ENCODE measurements at places on chromosomes 3 and 15.

DNA sequence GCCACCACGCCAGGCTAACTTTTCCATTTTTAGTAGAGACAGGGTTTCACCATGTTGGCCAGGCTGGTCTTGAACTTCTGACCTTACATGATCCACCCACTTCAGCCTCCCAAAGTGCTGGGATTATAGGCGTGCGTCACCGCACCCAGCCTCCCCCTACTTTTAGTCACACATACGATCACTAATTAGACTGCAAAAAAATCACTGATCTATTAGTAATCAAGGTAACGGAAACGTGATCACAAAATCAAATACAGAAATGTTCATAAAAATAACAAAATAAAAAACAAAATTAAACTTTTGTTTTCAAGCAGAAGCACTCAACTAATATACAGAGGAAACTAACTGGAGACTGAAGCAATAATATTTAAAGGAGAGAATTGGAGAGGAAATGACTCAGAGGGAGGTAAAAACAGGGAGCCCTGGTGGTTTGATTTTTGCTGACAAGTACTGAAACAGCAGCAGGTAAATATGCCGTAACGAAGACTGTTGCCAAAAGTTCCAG, 4.6 kb downstream of the WDR53 start:
- DNase-seq, result no peak

DNA sequence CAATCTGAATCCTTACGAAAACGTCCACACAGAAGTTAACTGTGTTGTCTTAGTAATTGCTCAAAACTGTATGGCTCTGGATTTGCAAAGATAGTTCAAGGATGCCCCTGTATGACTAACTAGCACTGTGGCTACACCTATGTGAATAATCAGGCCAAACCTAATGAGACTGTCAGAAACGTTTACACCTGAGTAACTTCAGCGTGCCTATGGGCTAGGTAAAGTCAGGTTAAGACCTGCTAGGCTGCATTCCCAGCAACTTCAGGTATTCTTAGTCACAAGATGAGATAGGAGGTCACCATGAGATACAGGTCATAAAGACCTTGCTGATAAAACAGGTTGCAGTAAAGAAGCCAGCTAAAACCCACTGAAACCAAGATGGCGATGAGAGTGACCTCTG, 87.8 kb upstream of the PLXND1 start:
- peak; percentile 59 for DNase-seq

- no peak for DNase-seq
These were observed 145.4 kb upstream of the TLE3 start for GRCh38 chr15:70242951-70243685.

GRCh38 chr3:108998436-108998835, 44.8 kb upstream of the GUCA1C start:
- DNase-seq, result no peak

- no peak for DNase-seq
These were observed 767 bp upstream of the APOD start for GRCh38 chr3:195584543-195584870.

DNA sequence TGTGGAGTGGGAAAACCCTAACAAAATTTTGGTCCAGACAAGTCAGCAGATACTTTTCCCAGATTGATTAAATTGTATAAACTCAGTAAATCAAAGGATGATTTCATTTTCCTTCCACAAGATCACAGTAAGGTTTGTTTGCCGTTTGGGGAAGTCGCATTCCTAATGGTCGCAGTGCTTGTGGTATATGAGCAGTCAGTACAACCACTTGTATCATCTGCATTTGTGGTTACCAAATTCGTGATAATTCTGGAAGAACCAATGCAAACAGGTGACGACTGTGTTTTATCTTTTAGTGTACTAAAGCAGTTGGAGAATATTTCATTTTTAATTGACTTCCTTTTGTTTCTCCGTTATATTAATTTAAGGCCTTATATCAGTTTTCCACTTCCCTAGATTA, 100.0 kb upstream of the CNTN6 start:
- DNase-seq, result no peak

DNA sequence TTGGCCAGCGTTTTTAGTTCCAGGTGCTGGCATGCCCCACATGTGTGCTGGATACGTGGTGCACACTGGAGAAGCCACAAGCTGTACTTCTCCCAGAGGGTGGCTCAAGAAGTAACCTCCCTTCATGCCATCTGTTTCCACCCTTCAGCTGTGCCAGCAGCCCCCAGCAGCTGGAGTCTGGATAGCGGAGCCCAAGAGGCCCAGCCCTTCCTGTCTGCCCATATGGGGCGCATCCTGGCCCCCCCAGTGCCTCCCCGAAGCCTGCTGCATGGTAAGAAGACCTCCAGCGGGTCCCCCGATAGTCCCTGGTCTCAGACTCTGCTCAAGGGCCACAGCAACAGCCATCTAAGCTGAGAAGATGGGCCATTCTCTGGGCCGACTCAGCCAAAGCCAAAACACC, 5.8 kb upstream of the MANF start:
- DNase-seq, result no peak

DNA sequence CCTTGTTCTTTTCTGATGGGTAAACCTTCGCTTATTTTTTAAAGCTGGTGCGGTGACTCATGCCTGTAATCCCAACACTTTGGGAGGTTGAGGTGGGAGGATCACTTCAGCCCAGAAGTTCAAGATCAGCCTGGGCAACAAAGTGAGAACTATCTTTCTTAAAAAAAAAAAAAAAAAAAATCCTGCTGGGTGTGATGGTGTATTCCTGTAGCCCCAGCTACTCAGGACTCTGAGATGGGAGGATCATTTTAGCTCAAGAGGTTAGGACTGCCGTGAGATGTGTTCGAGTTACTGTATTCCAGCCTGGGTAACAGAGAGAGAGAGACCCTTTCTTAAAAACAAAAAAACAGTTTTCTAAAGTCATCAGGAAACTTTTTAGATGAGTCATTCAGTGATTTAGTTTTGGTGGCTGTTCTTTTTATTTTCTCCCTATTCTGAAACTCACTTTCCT, 37.7 kb downstream of the SLMAP start:
- no peak for DNase-seq

DNA sequence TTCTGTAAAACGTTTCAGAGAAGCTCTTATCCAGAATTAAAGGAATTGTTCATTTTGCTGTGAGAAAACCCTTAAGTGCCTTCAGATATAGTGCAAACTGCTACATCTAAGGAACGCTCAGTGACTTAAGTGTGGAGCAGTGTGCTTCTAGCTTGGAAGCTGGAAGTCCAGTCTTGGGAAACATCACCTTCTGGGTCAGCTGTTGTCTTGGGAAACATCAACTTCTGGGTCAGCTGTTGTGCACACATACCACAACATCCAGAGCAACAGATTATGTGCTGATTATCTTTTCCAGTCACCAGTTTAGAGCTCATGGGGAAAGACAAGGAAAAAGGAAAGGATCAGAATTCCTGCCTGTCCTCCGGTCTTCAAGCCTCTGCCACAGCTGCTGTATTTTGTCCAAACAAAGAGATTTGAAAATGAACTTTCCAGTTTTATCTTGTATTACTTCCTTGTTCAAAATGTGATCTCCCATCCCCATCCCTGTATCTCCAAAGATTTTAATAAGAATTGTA, 713.6 kb downstream of the NSUN3 start:
- DNase-seq, result no peak

DNA sequence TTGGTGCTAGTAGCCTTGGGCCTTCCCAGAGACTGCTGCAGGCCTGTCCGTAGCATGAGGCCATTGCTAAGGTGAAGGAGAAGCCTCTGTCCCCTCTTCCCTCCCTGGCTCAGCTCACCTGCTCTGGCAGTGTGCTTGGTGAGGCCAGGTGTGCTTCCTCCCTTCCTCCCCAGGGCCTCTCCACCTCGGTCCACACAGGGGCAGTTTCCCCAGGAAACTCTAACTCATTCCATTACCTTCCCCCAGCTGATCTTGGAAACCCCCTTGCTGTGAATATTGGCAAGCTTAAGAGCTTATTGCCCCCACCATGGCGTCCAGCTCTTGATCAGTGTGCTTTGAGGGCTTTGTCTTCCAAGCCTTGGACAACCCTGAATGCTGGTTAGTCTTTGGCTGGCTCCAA, 52.7 kb downstream of the ZNF445 start:
- no peak for DNase-seq

- no peak for DNase-seq
These were observed 69.4 kb downstream of the B3GALNT1 start for GRCh38 chr3:161035711-161036110.

DNA sequence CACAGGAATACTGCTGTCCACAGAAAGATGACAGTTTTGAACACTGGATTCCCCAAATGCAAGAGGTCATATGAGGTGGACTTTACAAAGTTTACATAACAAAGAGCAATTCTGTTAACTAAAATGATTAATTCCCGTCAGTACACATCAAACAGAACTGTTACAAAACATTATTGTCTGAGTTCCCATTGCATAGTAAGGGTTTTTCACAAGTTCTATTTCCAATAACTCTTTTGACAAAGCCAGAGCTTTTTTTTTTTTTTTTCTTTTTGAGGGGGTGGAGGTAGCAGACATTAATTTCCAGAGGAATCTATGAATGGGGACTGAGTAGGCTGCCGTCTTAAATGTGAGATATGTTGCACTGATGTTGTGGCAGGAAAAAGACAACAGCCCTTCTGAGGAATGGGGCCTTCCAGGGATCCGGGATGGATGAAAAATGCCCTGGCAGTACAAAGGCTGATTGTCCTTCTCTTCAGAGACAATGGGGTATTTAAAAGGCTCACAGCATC, 178.1 kb upstream of the KBTBD8 start:
- no peak for DNase-seq

- no peak for DNase-seq
These were observed 46.1 kb upstream of the TMEM158 start for GRCh38 chr3:45272032-45272810.

GRCh38 chr3:46609944-46610722, 2.2 kb upstream of the FAM240A start:
- DNase-seq, result no peak

DNA sequence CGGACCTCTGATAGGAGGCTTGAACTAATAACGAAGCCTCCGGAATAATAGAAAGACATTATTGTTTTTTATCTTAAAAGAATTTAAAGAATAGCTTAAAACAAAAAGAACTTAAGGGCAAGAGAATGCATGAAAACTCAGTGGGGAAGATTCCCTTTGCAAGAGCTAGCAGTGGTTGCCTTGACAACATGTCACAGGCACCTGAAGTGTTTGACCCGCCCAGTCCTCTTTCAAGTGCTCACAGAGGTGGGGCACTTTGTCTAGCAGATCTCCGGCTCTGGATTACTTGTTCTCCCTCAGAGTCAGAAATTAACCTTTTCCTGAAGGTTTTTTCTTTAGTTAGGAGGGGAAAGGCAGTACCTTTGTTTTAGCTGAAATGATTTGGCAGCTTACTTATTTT, 37.8 kb downstream of the LARS2 start:
- DNase-seq, result peak; percentile 60

DNA sequence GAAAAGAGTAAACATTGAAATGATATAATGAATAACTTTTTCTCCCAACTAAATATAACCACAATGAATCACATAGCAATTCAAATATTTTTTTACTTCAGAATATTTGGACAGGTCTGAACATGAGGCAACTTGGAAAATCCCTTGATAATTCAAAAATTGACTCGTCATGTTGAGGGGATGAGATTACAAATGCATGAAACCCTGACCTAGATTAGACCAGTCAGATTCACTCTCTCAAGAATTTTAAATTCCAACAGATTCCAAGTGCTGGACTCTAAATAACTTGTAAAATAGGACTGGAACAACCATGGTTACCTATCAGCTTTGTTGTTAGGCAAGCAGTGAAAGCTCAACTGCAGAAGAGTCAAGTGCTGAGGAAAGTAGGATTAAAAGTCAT, 317.5 kb downstream of the GBE1 start:
- no peak for DNase-seq

- peak; percentile 72 for DNase-seq
These were observed 16.4 kb upstream of the ZNF609 start for GRCh38 chr15:64443747-64444621.

DNA sequence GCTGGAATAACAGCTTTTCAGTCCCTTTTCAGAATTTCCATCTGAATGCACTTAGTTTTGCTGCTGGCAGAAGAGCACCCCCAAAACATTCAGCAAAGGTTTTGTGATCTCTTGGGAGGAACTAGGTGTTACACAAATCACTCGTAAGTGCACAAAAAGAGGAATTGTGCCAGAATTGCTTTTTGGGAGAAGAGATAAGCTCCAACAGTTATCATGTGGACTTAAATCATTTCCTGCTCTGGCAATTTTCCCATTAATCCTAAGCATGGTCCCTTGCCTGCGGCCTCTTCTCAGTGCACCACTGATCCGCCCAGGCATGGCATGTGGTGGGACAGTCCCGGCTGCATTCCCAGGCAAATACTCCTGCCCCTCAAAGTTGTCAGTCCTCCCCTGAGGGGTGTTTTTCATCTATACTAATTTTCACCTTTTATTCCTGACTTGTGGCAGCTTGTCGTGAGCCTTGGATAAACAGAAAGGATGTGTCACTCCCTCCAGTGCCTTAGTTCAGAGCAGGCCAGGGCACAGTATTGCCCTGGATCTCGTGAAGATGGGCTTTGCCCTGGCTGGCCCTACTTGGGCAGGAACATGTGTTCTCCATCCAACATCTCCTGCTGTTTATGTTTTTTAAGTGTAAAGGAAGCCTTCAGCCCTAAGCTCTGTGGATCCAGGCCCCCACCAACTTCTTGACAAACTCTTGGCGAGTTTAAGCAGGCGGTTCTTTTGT, 44.6 kb upstream of the VILL start:
- DNase-seq, result peak; percentile 58

- DNase-seq, result peak; percentile 36
These were observed 115.0 kb downstream of the NR1D2 start for GRCh38 chr3:24060055-24060454.

DNA sequence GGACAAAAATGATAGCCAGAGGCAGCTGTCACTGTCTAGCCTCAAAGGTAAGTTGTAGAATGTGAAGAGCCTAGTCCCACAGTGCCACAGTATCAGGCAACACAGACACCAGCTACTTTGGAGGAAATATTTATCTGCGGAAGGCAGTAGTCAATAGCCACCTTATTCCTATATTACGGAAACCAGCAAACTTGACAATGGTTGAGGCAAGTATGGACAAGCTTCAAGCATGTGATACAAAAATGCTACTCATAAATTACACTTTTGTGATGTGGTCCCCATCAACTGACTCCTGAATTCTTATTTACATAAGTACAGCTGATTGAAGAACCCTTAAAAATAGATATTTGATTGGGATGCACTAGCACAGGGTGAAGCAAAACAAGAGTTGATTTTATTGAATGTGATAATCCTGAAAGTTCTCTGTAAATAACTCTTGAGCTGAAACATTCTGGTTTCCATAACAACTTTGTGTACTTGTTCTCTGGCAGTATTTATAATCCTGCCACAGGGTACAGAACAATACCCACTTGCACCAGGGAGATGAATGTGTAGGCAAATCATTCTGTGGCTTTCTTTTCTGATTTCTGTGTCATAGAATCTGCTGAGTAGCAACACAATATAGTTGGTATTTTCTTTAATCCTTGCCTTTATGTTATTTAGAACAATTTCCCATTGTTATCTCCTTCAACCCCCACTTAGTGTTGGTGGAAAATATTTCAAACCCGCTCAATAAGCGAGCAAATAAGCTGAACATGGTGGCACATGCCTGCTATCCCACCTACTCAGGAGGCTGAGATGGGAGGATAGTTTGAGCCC, at the start of gene ANKUB1:
Gene ANKUB1, minus strand, starts transcription at position 103 of the 819 bp plus-strand sequence. CDS start 188 bp downstream, outside the sequence.
- no peak for DNase-seq

Measured in hepatocyte (in vitro differentiated cells).